ENCODE measurements at places on chromosomes 6 and 20.

DNA sequence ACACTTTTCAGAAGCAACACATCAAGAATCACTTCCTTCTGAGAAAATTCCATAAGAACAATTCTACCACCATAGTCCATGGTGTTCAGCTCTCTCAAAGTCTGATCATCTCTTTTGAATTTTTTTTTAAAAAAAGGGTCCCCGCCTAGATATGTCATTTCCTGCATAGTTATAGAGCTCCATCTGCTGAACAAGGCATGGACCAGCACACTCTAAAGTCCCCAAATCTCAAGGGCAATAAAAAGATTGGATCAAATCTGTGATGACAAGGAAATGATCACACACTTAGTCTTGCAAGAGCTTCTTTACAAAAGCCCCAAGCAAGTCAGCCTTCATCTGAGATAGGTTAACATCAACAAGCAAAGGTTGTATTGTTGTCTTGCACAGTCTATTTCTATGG is 100.7 kb upstream of the STMND1 start:
- DNase-seq: peak; percentile 17

- DNase-seq: no peak
Measured at GRCh38 chr20:64093013-64093503, 8.9 kb upstream of the LKAAEAR1 start.

DNA sequence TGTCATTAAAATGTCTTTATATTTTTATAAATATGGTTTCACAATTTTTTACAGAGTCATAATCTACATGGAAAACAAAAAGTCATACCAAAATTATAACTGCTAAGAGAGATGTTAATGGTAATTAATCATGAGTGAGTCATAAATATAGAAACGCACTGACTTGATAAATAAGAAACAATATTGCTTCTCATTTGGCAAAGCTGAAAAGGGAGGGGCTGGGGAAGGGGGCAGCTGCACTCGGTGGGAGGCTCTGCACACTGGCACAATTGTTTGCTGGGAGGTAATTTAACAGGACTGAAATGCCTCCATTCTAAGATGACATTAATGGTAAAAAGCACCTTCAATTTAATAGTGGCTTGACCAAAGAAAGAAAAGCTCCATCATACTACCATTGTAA is 133.3 kb upstream of the AGPAT4 start:
- DNase-seq: no peak

DNA sequence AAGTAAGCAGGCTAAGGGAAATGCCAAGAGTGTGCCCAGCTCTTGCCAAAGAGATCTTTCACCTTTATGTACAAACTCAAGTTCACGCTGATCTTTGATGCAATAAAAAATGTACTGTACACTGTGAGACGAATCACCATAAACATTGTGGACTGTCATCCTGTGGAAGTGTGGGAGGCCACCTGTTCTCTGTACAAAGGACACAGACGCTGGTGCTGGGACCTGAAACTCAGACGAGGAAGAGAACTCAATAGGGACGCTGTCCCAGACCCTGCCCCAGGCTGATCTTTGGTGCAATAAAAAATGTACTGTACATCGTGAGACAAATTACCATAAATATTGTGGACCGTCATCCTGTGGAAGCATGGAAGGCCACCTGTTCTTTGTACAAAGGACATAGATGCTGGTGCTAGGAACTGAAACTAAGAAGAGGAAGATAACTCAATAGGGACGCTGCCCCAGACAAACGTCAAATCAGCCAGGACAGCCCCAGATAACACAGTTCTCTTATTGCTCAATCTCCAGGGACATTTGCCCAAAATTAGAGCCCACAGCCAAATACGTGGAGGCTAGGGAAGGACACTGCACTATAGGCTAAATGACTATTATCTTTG is 312.7 kb upstream of the SGK1 start:
- no peak for DNase-seq

DNA sequence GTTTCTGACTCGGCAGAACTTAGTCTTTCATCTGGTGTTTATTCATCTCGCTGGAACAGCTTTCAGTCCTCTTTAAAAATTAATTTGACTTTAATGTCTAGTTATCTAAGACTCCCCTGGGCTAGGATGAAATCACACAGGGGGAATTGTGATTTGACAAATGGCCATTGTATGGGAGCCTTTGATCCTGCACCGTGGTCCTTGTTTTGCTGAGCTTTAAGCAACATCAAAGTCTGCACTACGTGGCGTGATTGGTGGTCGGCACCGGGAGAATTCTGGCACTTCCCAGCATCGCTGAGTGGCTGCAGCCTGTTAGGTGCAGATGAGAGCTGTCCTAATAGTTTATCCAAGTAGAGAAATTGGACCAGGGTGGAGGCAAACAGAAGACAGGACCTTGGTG is 146.9 kb downstream of the TBC1D7 start:
- DNase-seq: no peak

GRCh38 chr20:42756991-42757390 is 432.7 kb downstream of the PTPRT start:
- no peak for DNase-seq
